ENCODE measurements at places on chromosomes 2 and 18.

DNA sequence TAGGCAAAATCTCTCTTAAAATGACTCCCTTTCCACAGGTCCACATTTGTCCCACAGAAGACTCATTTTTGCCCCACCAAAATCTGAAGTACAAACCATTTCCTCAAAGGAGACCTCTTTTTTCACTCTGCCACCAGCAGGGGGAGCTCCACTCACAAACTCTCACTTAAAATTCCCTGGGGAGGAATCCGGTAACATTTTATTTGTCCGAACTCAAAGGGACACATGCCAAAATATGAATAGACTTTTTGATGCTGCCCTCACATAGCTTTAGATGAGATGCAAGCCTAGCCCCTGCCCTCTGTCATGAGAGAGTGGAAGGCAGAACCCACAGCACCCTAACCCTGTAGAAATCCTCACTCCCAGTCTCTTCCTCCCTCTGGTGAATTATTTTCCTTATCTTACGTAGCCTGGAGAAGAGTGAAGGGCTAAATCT lies 57.1 kb downstream of the RMDN2 start:
- DNase-seq: peak; percentile 75

DNA sequence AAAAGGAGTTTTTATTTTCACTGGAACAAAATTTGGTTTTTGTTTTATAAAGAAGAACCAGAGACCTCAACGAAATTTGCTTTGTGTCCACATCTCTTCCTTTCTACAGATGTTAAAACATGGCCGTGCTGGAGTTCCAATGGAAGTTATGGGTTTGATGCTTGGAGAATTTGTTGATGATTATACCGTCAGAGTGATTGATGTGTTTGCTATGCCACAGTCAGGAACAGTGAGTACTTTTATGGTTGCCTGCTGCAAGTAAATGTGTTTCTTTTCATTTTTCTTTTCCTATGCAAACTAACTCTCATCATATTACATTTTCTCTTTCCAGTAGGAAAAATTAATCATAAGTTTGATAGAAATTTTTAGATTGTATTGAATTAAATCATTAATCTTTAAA lies 48.4 kb upstream of the TBR1 start:
- DNase-seq: no peak

DNA sequence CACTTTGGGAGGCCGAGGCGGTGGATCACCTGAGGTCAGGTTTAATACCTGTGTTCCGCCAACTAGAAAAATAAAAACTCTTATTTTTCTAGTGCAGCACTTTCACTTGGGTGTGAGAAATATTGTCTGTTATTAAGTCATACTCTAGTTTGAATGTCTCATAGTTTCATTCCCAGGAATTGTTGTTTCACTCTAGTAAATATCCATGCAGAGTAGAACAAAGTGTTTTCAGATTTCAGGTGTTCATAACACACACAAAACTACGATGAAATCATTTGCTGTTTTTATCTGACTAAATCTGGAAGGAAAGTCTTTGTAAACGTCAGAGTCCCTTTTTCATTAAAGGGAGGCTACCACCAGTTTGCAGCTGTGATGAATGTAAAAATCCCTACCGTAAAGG lies 4.0 kb downstream of the FAM117B start:
- no peak for DNase-seq

- DNase-seq: no peak
Observed at GRCh38 chr2:27133195-27133875, 1.1 kb downstream of the PREB start.

GRCh38 chr2:41445865-41446264 lies 602.0 kb upstream of the PKDCC start:
- DNase-seq: no peak

- no peak for DNase-seq
Observed at GRCh38 chr2:134943540-134943939, 24.9 kb downstream of the CCNT2 start.

GRCh38 chr2:60516383-60516811 lies 37.1 kb downstream of the BCL11A start:
- no peak for DNase-seq

- DNase-seq: no peak
Observed at GRCh38 chr2:6254441-6254840, 562.3 kb downstream of the SOX11 start.

GRCh38 chr2:168466834-168467565 lies 10.9 kb downstream of the CERS6 start:
- DNase-seq: no peak

- no peak for DNase-seq
Observed at GRCh38 chr18:23701544-23702064, 12.4 kb downstream of the LAMA3 start.

GRCh38 chr2:195902857-195903256 lies 165.8 kb downstream of the DNAH7 start:
- no peak for DNase-seq

DNA sequence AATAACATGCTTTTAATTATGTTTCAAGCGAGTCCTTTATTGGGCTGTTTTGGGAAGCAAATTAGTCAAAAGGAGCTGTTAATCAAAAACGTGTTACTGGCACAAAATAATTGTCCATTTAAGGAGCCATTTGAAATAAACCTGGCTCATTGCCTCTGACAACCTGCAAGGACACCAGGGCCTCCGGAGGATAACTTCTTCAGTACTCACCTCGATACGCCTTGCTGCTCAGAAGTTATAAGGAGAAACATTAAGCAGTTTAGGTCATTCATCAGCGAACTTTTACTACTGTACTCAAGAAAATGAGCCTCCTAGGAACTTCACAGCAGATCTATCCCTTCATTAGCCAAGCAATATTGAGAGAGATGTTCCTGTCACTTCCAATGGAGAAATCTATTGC lies 1579.2 kb upstream of the ACVR2A start:
- DNase-seq: no peak

- DNase-seq: no peak
Observed at GRCh38 chr2:12169721-12170120, 423.3 kb downstream of the LPIN1 start.

GRCh38 chr2:98822301-98823164 lies 91.6 kb upstream of the MGAT4A start:
- no peak for DNase-seq

GRCh38 chr2:105697781-105698449 lies 46.8 kb upstream of the NCK2 start:
- no peak for DNase-seq

DNA sequence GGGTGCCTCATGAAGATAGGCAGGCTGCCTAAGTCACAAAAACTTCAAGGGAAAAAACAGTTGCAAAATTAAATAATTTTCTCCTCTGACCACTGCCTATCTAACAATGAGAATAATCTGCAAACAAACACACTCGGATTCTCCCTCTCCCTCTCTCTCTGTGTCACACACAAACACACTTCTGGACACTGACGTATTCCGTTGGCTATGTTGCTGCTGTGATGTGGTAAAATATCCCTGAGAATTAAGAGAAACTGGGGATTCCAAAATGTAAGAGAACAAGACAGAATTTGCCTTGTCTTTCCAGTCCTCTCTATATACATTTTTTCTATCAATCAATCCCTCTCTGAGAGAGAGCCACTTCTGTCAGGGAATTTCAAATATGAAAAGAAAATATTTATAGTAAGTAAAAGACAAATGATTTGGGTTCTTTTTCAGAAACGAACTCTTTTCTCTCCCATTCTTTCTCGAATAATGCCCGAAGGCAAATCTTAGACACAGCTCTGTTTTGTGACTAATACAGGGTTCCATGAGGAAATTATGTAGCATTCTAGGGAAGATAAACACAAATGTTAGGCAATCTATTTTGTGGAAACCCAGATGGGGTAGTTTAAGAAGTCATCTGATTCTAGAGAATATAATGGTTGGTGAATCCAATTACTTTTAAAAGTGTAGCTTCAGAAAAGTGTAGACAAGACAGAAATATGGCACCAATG lies 310.3 kb upstream of the CYP26B1 start:
- DNase-seq: no peak

DNA sequence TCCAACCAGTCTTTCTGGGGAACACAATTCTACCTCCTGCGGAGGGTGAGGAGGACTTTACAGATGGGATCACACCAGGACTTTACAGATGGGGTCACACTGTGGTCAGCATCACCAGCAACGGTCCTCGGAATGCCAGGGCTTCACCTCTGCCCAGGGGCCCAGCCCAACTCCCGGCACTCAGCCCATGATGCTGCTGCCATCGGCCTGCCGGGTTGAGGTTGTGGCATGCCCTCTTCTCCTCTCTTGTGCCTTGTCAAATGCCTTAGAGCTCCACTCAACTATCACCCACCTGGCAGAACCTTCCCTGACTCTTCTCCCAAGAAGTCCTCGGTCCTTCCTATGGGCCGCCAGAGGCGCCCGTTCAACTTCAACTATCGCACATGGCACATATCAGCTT lies 166.7 kb downstream of the CTIF start:
- DNase-seq: no peak

DNA sequence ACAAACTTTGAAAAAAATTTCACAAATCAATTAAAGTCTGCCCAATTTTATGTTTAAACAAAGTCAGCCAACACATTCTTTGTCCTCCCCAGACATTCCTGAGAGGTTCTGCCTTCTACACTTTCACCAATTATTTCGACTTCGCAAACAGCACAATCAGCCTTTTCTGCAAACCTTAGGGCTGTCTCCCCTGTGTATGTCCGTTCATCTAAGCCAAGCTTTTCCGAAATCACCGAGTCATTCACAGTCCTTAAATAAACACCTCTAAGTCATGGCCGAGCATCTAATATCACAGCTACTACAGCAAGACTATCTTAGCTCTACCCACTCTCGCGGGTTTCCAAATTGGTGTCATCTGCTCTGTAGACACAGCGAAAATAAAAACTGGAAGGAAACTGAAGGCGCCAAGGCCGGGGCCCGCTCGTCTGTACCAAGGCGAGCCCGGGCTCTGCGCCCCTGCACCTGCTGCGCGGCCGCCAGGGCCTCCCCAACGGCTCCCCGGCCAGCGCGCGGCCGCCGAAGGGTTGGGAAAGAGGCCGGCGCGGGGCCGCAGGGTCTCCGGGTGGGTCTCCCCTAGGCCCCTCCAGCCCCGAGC lies 730 bp downstream of the ODC1 start:
- peak; percentile 41 for DNase-seq

- DNase-seq: no peak
Observed at GRCh38 chr18:48920408-48921038, 30.2 kb downstream of the SMAD7 start.

DNA sequence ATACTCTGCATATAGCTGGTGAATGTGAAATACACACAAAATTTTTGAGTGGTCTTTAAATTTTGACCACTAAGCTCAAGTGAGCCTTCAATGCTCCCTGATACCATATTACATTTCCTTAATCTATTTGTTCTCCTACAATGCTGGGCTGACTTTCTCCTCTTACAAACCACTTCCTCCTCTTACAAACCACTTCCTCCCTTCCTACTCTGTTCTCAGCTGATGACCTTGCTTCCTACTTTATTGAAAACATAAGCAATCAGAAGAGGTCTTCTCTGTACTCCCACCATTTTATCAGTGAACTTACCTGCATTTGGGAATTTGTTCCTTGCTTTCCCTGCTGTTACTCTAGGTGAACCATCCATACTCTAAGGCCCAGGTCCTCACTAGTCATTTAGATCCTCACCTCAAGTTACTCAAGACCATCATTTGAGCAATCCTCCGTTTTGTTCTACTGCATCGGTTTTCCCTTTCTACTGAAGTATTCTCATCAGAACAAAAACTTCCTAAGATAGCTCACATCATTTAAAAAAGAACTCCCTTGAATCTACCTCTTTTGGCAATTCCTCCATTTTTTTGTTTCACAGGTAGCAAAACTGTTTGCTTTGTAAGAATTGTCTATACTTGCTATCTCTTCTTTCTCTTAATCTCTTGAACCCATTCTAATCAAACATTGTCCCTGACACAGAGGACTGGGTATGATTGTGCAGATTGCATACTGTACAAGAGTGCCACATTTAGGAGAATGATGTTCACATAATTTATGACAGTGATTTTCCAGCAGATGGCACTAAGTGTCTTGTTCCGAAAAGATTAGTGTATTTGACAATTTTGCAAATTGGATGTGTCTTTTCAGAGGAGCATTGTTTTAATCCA lies 96.5 kb downstream of the EPB41L5 start:
- no peak for DNase-seq

DNA sequence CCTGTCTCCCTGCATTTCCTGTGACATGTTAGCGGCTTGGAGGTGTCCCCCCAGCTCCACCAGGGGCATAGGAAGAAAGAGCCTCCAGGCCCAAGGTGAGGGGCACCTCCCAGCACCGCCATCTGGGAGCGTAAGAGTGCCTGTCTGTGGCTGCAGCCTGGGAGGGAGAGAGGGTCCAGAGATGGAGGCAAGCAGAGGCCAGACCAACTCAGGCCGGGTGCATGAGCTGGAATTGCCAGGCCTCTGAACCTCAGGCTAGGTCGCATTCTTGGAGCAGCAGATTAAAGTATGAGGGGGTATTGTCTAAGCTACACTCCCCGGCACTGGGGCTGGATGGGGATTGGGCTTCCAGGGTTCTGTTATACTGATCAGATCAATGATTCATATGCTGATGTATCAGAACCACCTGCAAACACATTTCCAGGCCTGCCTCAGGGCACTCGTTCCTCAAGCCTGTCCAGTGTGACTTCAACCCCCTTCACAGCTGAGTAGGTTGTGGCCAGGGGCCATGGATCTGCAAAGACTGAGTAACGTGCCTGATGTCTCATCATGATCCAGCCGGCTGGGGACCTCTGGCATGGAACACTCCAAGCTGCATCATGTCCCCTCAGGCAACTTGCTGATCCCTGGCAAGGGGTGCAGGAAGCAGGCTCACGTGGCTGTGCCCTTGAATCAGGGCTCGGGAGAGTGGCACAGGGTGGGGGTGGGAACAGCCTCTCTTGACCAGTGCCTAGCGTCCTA lies 73.2 kb downstream of the HS1BP3 start:
- no peak for DNase-seq

GRCh38 chr2:98212092-98213000 lies 125.4 kb downstream of the VWA3B start:
- peak; percentile 68 for DNase-seq

DNA sequence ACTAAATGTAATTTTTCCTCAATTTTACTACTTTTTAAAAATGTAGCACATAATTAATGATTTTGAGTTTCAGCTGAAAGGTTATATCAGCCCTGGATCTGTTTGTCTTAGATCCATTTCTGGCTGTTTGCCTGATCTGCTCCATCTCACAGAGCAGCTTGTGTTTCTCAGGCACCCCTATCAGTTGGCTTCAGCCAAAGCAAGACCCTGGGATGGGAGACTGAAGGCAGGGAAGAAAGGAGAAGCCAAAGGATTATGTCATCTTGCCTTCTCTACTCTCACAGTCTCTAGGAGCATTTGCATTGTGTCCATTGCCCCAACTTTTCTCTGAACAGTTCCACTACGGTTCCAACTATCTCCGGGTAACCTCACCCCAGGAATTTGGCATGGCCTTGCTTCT lies 110.5 kb downstream of the CCDC148 start:
- no peak for DNase-seq

DNA sequence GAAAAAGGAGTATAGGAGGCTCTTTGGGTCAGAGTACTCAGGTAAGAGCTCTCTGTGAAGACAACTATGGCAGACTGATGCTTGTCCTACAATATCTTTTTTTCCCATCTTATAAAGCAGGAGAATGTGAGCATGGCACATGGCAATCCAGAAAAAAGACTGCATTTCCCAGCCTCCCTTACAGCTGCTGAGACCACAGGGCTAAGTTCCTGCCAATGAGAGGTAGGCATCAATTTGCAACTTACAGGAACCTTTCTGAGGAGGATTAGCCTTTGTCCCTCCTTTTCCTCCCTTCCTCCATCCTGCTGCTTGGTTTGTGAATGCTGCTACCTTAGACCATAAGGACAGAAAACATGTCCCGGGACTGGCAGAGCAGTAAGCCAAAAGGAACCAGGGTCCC lies 37.8 kb upstream of the ST8SIA5 start:
- no peak for DNase-seq

All from HAP-1 (cell line).